Activated CD4-positive, alpha-beta T cell treated with anti-CD3 and anti-CD28 coated beads for 4 hours (primary cell): ENCODE measurements at places on chromosomes 7 and 10.

GRCh38 chr7:16634271-16634738, 11.2 kb downstream of the ANKMY2 start:
- no peak for DNase-seq

DNA sequence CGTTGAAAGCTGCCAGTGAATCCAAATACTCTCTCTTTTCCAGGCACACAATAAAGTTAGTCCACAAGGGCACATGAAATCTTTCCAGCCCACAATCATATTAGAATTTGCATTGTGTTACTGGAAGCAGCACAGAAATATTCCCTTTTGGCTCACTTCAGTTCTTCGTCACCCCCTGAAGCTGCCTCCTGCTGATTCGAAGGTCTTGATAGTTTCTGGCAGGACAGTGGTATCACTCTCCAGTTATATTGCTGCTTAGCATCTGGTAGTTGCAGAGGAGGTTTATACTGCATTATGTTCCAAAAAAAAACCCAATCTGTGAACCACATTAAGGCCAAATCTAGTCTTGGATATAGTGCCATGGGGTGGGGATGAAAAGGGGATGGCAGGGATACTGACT, 253.2 kb downstream of the BICC1 start:
- no peak for DNase-seq

DNA sequence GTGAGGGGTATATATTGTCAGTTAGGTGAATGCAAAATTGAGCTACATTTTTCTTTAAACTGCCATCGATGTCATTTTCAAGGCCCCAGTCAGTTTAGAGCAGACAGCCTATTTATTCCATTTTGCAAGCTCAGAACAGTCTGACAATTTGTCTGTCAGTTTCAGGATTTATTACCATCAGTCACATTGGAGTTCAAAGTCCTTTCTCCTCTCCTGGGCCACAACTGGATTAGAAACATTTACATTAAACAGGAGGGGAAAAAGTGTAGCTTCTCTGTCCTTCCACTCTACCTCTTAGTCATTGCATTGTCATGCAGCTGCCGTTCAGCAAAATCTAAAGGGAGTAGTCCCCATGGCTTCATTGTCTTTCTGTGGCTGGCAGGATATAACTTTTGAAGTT, 3.5 kb upstream of the GHITM start:
- no peak for DNase-seq

DNA sequence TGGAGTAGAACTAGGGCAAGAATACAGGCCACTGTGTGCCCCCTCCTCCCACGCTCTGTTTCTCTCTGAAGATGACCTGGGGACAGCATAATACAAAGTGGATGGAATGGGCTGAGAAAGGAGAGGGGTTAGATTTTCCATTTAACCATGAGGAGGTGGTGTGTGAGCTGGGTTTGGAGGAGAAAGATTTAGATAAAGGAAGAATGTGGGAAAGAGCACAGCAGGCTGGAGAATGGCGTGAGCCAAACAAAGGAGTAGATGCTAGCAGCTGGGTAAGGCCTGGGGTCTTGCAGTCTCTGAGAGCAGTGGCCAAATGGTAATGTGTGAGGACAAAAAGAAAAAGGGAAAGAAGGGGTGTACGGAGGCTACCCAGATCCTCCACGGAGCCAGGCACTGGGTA, 8.6 kb downstream of the PNLIPRP2 start:
- no peak for DNase-seq

GRCh38 chr7:40644454-40645188, 509.8 kb downstream of the SUGCT start:
- no peak for DNase-seq

GRCh38 chr7:121294448-121294992, 34.3 kb upstream of the WNT16 start:
- no peak for DNase-seq
